ENCODE measurements at places on chromosomes 7 and 10.
A peak's percentile ranks its signal among the peaks of the same experiment; 100 is the strongest.

- H3K4me3 ChIP-seq = no peak overlapping the region
- H3K36me3 ChIP-seq = no peaks in the 10 kb centered on the region
- peak overlapping the region; percentile 36 for H3K27ac ChIP-seq
- no peaks in the 10 kb centered on the region for H3K27me3 ChIP-seq
These were observed 70.0 kb upstream of the CYP26C1 start for GRCh38 chr10:92990615-92991014.

DNA sequence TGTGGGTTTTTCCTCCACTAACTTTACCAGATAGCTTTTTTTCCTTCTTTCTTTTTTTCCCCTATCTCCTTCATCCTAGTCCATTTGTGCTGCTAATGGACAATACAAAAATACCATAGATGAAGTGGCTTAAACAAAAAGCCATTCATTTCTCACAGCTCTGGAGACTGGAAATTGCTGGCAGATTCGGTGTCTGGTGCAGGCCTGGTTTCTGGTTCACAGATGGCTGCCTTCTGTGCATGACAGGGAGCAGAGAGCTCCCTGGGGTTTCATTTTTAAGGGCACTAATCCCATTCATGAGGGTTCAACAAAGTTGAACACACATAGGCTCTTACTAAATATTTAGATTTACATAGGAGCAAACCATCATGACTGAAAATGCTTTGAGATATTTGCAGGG, 467.4 kb downstream of the TYW1 start:
- H3K36me3 ChIP-seq = no peaks in the 10 kb centered on the region
- no peak overlapping the region for H3K27ac ChIP-seq
- no peak overlapping the region for H3K4me3 ChIP-seq
- H3K4me1 ChIP-seq = no peaks in the 10 kb centered on the region

- peaks cover 81% of the 10 kb centered on the region for H3K27me3 ChIP-seq
- H3K36me3 ChIP-seq = no peaks in the 10 kb centered on the region
- no peak for DNase-seq
- H3K4me1 ChIP-seq = peaks cover 37% of the 10 kb centered on the region
- H3K27ac ChIP-seq = peak within 1 kb of the TSS; percentile 13
- peak within 1 kb of the TSS; percentile 75 for H3K4me3 ChIP-seq
These were observed at the start of gene HOXA13 for GRCh38 chr7:27199849-27200760. HOXA13 (minus strand) TSS chr7:27200091; CDS start chr7:27200077, 14 bp downstream.

GRCh38 chr7:38171623-38172391, 6.2 kb upstream of the STARD3NL start:
- peak overlapping the region; percentile 23 for H3K27ac ChIP-seq
- H3K4me3 ChIP-seq = no peak overlapping the region
- H3K36me3 ChIP-seq = no peaks in the 10 kb centered on the region
- H3K27me3 ChIP-seq = peaks cover 10% of the 10 kb centered on the region
- peaks cover 28% of the 10 kb centered on the region for H3K4me1 ChIP-seq

DNA sequence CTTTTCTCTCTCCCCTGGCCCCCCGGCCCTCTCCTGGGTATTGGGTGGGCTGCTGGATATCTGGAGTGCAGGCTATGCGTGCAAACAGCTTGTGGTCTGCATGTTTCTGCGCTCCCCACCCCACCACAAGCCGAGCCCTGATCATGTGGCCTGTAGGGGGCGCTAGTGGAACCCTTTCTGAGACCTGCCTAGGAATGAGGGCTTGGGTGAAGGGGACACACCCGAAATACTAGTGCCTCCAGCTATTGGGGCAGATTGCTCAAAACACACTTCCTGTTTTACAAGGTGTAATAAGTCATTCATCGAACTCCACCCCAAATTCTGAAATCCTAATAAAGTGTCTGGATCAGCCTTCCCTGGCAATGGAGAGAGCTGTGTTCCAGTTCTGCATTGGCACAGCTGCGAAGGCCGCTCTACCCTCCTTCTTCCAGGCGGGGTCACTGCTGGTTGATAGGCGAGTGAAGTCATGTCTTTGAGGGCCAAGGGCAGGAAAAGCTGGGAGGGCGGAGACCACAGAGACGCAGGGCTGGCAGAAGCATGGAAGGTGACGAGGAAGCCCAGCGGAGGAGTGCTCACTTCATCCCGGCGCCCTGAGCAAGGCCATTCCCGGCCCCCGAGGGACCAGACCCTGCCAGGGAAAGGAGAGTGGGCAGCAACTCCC, 19.8 kb upstream of the PRRT4 start:
- H3K36me3 ChIP-seq = no peaks in the 10 kb centered on the region
- H3K27ac ChIP-seq = no peak overlapping the region
- DNase-seq = peak; percentile 57
- H3K27me3 ChIP-seq = no peaks in the 10 kb centered on the region
- no peak overlapping the region for H3K4me3 ChIP-seq

GRCh38 chr10:124124123-124124768, 30.8 kb upstream of the CHST15 start:
- H3K27me3 ChIP-seq = no peaks in the 10 kb centered on the region
- DNase-seq = no peak
- no peak overlapping the region for H3K27ac ChIP-seq
- H3K36me3 ChIP-seq = no peaks in the 10 kb centered on the region
- no peak overlapping the region for H3K4me3 ChIP-seq
- no peaks in the 10 kb centered on the region for H3K4me1 ChIP-seq

GRCh38 chr10:88270061-88270808, 312.9 kb downstream of the RNLS start:
- peak overlapping the region; percentile 75 for H3K27ac ChIP-seq
- H3K27me3 ChIP-seq = peaks cover 3% of the 10 kb centered on the region
- DNase-seq = no peak
- H3K4me1 ChIP-seq = peaks cover 60% of the 10 kb centered on the region
- no peaks in the 10 kb centered on the region for H3K36me3 ChIP-seq

DNA sequence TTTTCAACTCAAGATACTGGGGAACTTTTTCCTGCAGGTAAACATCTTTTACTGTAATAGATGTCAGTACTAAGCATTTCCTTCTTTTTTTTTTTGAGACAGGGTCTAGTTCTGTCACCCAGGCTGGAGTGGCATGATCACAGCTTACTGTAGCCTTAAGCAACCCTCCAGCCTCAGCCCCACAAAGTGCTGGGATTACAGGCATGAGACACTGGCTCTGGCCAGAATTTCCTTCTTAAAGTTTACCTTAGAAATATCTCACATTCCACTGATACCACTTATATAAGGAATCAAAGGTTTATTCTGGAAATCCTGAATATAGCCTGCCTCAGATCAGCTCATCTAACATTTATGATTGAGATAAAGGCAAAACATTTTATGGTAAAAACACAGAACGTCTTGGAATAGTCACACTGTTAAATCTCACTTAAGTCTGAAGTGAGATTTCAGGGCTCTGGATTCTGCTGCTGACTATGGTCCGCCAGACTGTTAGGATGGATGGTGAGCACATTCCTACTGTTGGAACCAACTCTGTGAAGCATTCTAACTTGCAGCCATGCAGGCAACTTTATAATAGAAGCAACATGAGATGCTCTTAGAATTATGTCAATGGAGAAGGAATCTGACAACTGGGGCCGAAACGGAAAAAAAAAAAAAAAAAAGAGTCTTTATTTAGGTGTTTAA, 151.9 kb downstream of the ZMYND11 start:
- H3K36me3 ChIP-seq = peaks cover 3% of the 10 kb centered on the region
- H3K27ac ChIP-seq = no peak overlapping the region
- no peak for DNase-seq
- no peaks in the 10 kb centered on the region for H3K27me3 ChIP-seq
- H3K4me1 ChIP-seq = peaks cover 12% of the 10 kb centered on the region

- no peaks in the 10 kb centered on the region for H3K36me3 ChIP-seq
- H3K4me1 ChIP-seq = peaks cover 8% of the 10 kb centered on the region
- H3K27ac ChIP-seq = no peak overlapping the region
- DNase-seq = no peak
- H3K27me3 ChIP-seq = peaks cover 2% of the 10 kb centered on the region
These were observed 108.8 kb downstream of the SPAG6 start for GRCh38 chr10:22453948-22454591.

- DNase-seq = no peak
- H3K36me3 ChIP-seq = no peaks in the 10 kb centered on the region
- H3K4me3 ChIP-seq = no peak overlapping the region
These were observed 49.4 kb downstream of the AKR1D1 start for GRCh38 chr7:138125598-138126111.

DNA sequence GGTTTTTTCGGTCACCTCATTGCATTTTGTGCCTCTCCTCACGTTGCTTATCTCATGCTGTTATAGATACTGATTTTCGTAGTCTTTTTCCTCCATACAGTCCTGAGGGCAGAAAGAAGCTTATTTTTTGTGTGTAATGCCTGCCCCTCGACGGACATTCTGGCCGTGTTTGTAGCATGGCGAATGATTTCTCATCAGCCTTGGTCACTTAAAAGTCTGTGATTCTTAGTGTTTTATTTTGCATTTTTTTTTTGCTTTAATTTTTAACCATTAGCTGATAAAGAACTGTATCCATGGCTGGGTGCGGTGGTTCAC, 469 bp upstream of the NOC3L start:
- H3K36me3 ChIP-seq = peaks cover 34% of the 10 kb centered on the region
- peak overlapping the region; percentile 94 for H3K4me3 ChIP-seq
- H3K27me3 ChIP-seq = peaks cover 17% of the 10 kb centered on the region

- DNase-seq = peak; percentile 37
- no peaks in the 10 kb centered on the region for H3K36me3 ChIP-seq
- no peak overlapping the region for H3K4me3 ChIP-seq
- H3K4me1 ChIP-seq = no peaks in the 10 kb centered on the region
- H3K27me3 ChIP-seq = no peaks in the 10 kb centered on the region
- no peak overlapping the region for H3K27ac ChIP-seq
These were observed 131.9 kb downstream of the CALCR start for GRCh38 chr7:93442478-93443224.

DNA sequence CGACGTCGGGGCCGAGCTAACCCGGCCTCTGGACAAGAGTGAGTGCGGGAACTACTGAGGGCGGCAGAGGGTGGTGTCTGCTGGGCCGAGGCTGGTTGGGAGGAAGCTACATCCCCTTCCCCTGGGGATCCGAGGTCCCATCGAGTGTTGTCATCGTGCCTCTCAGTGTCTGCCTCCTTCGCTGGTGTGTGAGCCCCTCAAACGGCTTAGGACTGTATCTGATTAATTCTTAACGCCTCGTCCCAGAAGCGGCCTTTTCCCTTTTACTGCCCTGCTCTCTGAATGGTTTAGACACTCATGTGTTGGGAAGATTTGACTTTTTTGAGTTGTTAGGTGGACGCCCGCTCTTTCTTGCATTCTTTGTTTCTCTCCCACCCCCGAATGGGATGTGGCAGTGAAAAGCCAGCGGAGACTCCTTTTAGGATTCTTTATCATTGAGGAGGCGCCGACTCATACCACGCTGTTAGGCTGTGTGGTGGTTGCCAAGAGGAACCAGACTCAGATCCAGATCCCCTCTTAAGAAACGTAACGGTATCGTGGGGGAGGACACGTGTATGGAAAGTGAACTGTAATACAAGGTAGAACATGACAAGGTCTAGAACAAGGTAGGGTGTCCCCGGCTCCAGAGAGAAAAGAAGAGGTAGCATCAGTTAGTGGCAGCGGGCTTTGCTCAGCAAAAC, 631 bp downstream of the SUPV3L1 start:
- peaks cover 3% of the 10 kb centered on the region for H3K27me3 ChIP-seq
- H3K4me3 ChIP-seq = peak overlapping the region; percentile 89
- peaks cover 46% of the 10 kb centered on the region for H3K4me1 ChIP-seq
- peak; percentile 15 for DNase-seq
- H3K27ac ChIP-seq = peak overlapping the region; percentile 100

DNA sequence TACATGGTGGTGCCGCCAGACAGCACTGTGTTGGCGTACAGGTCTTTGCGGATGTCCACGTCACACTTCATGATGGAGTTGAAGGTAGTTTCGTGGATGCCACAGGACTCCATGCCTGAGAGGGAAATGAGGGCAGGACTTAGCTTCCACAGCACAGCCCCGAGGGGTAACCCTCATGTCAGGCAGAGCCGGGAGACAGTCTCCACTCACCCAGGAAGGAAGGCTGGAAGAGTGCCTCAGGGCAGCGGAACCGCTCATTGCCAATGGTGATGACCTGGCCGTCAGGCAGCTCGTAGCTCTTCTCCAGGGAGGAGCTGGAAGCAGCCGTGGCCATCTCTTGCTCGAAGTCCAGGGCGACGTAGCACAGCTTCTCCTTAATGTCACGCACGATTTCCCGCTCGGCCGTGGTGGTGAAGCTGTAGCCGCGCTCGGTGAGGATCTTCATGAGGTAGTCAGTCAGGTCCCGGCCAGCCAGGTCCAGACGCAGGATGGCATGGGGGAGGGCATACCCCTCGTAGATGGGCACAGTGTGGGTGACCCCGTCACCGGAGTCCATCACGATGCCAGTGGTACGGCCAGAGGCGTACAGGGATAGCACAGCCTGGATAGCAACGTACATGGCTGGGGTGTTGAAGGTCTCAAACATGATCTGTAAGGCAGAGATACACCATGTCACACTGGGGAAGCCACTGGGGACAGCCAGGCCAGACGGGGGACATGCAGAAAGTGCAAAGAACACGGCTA, 104.6 kb upstream of the TNRC18 start:
- peaks cover 53% of the 10 kb centered on the region for H3K4me1 ChIP-seq
- H3K4me3 ChIP-seq = peak overlapping the region; percentile 99
- H3K36me3 ChIP-seq = peaks cover 52% of the 10 kb centered on the region
- peak; percentile 35 for DNase-seq

GRCh38 chr7:152902054-152902453, 142.5 kb downstream of the ACTR3B start:
- DNase-seq = no peak
- H3K4me3 ChIP-seq = no peak overlapping the region
- no peaks in the 10 kb centered on the region for H3K27me3 ChIP-seq
- no peak overlapping the region for H3K27ac ChIP-seq
- no peaks in the 10 kb centered on the region for H3K4me1 ChIP-seq

DNA sequence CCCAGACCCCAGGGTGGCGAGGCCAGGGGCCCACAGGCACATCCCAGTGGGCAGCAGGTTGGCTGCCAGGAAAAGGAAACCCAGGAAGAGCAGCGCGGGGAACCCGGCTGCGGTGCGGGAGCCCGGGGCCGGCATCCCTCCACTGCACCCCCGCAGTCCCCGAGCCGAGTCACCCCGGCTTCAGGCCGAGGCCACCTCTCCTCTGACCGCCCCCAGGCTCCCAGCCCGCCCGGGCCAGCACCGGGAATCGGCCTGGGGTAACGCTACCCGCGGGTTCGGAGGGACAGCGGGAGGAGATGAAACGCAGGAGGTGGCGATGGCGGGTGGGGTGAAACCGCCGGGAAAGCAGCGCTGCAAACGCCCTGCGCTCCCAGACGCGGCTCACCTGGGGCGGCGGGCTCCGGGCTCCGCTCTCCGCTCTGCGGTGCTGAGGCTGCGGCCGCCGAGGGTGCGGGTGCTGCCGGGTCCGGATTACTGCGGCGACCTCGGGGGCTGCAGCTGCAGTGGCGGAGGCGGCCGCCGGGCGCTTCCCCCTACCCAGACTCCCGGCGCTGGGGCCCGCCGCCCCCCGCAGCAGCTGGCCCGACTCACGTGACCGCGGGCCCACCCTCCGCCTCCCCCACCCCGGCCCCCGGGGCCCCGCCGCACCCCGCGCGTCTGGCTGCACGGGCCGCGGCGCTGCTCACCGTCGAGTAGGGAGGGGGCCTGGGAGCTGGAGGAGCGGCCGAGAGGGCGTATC, at the start of gene SCRN1:
Gene SCRN1 (minus strand): TSS at position 545 of the 739 bp plus-strand sequence. CDS start 20,734 bp downstream, outside the sequence.
- peak within 1 kb of the TSS; percentile 78 for H3K4me3 ChIP-seq
- H3K36me3 ChIP-seq = peaks cover 2% of the 10 kb centered on the region
- H3K27ac ChIP-seq = peak within 1 kb of the TSS; percentile 78

Data from activated naive CD8-positive, alpha-beta T cell treated with anti-CD3 and anti-CD28 coated beads, Interleukin-2, amount 50 U/mL, for 24 hours (primary cell).